IPS DF 6.9 (cell line): ENCODE measurements at places on chromosomes 12 and 14.

GRCh38 chr12:124523071-124523470, 44.3 kb downstream of the NCOR2 start:
- no peak for DNase-seq

GRCh38 chr12:122227341-122227740, 1.5 kb upstream of the DIABLO start:
- DNase-seq, result no peak

DNA sequence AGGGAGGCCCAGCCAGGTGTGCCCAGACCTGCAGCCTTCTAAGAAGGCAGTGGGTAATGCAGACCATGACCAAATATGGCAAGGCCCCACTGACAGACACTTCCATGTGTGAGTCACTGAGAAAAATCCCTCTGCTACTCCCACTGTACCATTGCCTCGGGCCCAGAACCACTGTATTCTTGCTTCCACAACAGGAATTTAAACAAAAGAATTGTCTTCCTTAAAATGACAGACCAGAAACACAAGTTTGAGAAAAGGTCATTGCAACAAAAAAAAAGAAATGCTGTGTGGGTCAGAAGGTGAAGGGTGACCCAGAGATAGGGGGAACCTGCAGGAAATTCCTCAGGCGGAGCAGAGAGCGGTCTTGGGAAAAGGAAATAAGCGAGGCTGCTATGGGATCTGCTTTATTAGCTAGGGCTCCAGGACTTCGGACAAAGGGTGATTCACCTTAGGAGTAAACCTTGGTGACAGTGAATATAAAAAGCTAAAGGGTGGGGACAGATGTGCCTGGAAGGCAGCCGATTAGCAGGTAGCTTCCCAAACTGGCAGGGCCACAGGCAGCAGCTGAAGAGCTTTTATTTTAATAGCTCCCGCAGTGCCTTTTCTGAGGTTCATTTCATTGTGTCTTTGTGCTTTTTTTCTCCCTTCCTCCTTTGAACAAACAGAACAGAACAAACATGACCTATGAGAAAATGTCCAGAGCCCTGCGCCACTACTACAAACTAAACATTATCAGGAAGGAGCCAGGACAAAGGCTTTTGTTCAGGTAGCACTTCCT, 185.3 kb upstream of the BCL2L14 start:
- DNase-seq, result no peak

GRCh38 chr12:66241061-66242043, 52.3 kb downstream of the IRAK3 start:
- DNase-seq, result no peak

- no peak for DNase-seq
These were observed 362.9 kb downstream of the RAD51B start for GRCh38 chr14:68182492-68182891.

DNA sequence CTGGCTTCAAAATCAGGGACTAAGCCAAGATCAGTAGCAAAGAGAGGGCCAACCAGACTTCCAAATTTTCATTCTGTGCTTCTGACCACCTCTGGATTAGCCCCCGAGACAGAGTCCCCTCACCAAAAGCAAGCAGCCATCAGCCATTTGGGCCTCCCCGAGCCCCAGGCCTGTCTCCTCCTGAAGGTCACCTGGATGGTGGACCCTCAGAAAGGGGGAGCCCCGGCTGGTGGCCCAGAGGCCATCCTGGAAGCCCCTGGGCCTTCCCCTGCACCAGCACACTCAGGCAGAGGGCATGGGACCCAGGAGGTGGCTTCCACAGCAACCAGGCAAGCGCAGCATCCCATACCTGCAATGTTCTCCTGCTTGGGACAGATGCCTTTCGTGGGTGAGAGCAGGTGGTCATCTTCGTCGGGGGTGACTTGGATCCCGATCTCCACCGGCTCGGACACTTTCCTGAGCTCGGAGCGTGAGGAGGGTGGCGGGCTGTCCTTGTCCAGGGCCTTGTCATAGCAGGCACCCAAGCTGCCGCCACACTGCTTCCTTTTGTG, 14.8 kb downstream of the BCL11B start:
- DNase-seq, result no peak

- no peak for DNase-seq
These were observed 7.9 kb downstream of the CCDC85C start for GRCh38 chr14:99596071-99596627.

DNA sequence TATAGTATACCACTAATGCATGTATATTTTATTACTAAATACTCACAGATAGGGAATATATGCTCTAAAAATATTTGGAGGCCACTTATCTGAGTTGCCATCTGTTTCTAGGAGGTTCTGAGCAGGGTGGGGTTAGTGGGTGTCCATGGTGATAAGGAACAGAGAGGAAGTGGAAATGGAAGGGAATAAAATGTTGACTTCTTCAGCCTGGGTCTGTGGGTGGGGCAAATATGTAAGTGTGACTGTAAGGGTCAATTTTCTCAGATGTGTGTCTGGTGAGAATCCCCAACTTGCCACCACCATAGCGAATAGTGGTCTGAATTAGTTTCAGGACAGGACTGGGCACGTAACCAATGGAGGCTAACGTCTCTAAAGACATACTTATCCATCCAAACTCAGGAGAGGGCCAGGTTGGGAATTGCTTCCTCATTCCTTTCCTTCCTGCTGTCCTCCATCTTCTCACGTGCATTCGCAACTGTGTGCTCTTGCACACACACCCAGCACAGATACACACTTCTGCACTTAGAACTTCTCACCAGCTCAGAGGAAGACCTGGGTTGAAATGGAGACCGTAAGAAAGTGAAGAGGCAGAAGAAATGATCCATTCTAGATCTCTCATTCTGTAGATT, 54.2 kb upstream of the GZMB start:
- DNase-seq, result no peak

- DNase-seq, result no peak
These were observed 6.0 kb upstream of the FBXO34 start for GRCh38 chr14:55265197-55265596.

GRCh38 chr14:90523544-90523943, 126.7 kb downstream of the CALM1 start:
- DNase-seq, result no peak

- DNase-seq, result no peak
These were observed 255.2 kb downstream of the EMP1 start for GRCh38 chr12:13451776-13452175.

DNA sequence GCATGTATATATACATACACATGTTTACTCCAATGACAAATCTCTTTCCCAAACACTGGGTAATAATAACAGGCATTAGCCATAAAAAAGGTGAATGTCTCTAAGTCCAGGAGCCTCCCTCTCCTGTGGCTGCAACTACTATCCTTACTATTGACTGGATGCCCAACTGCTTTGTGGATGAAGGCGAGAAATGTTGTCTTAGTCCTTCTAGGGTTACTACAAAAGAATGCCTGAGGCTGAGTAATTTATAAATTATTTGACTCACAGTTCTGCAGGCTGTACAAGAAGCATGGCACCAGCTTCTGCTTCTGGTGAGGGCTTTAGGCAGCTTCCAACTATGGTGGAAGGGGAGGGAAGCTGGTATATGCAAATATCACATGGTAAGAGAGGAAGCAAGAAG, 366.0 kb upstream of the DDHD1 start:
- no peak for DNase-seq

DNA sequence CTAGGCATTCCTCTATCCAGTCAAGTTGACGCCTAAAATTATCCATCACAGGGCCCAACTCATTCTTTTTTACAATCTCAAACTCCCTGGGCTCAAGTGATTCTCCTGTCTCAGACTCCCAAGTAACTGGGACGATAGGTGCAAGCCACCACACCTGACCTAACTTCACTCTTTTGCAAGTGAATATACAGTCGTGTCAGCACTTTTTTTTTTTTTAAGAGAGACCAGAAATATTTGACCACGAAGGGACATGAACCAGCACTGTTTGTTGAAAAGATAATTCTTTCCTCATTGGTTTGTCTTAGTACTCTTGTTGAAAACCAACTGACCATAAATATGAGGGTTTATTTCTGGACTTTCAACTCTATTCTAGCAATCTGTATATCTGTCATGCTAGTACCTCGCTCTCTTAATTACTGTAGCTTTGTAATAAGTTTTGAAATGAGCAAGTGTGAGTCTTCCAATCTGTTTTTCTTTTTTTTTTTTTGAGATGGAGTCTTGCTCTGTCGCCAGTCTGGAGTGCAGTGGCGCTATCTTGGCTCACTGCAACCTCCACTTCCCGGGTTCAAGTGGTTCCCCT, 14.0 kb downstream of the PTGR2 start:
- DNase-seq, result no peak

- DNase-seq, result no peak
These were observed 32.3 kb downstream of the PLEKHG3 start for GRCh38 chr14:64736271-64737169.
